Astrocyte of the cerebellum (primary cell): ENCODE measurements at places on chromosomes 2 and 18.

DNA sequence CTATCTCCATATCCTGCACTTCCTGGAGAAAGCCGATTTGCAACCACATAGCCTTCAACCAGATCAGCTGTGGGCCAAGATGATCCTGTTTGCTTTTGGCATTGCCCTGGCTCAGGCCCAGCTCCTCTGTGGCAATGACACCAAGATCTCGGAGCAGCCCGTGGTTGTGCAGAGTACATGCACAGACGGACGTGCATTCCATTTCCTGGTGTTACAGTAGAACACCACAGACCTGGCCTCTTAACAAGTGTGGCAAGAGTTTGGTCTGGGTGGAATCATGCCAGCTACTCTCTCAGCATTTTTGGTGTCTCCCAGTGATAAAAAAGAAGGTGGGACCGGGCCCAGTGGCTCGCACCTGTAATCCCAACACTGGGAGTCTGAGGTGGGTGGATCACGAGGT is 20.0 kb downstream of the MALT1 start:
- DNase-seq: peak; percentile 24

DNA sequence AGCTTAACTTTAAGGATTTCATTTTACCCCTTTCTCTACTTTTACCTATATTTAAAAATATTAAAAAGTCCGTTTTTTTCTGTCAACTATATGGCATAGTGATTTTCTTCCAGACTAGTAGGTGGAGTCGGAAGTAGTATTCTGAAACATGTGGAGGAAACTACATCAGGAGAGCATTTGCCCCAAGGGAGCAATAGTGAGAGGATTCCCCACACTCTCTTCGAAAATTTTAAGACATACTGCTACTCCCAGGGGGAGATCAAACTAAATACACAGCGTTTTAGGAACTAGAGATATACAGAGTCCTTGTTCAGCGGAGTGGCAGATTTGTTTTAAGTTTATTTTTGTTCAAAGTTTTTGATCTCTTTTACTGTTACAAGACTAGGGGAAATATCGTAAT is 40.6 kb downstream of the METAP1D start:
- DNase-seq: no peak

DNA sequence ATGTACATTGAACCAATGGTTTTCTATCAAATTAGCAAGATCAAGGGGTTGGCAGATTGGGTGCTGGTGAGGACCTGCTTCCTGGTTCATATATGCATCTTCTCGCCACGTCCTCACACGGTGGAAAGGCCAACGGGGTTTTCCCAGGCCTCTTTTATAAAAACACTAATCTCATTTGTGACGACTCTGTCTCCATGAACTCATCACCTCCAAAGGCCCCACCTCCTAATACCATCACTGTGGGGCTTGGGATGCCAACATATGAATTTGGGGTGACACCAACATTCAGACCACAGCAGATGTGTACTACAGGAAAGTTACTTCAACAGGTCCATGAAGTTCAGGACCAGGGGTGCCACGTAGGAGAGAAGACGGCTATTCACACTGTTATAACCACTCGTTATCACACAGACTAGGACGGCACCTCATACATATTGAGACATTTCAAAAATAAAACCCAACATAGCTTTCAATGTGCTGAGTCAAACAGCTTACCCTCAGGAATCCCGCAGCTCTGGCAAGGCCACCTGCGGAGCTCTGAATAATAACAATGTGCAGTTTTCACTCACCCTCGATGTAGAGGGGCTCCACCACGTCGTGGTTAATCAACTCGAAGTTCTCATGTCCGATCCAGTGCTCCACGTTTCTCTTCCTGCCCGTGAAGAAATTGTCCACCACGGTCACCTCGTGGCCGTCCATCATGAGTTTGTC is 49.3 kb downstream of the UXS1 start:
- no peak for DNase-seq

DNA sequence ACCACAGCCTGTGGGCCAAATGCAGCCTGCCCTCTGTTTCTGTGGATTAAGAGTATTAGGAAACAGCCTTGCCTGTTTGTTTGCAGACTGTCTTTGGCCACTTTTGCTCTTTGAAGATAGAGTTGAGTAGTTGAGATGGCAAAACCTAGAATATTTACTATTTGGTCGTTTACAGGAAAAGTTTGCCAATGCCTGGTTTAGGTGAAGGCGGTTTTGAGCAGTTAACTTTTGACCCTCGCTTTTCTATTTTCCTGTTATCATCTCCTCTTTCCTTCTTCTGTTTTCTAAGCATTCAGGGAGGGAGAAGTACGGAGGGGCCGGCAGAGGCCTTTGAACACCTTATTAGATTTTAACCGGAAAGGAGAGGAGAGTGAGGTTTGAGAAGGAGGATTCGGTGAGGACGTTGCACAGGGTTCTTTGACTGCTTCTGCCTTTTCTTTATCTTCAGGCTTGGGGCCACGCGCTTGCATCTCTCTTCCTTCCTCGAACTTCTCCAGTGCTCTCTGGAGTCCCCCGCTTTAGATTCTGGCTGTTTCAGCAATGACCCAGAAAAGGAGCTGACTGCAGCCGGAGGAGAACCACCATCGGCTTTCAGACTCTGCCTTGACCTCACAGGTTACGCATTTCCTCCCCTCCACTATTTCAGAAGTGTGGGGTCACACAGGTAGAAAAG is 39.2 kb downstream of the IL1R2 start:
- DNase-seq: no peak

DNA sequence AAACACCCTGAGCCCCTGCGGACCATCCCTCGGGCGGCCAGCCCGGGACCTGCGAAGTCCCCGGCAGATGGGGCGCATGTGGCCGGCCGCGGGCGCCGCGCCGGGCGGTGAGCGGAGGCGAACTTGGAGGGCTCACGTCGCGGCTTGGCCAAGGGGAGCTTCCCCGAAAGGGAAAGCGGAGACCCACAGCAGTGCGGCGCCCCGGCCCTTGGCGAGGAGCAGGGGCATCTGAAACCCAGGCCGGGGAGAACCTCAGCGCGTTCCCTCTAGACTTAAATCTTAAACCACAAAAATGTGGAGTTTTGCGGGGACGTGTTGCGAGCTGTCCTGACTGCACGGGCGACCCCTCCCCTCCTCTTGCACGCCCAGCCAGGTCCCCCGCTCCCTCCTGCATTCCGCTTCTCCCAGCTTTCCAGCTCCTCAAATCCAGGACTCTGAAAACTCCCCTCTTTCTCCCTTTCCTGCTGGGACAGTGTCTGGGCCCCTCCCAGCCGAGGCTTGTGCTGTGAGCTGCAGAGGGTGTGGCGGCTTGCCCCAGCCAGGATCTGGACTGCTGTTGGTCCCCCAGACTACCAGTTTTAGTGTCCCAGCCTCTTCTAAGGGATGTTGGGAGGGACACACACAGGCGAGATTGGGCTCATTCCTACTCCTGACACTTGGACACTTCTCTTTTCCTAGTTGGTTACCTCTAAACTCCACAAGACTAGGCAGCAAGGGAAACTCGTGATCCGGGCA is 1.3 kb downstream of the FMNL2 start:
- DNase-seq: no peak

- DNase-seq: no peak
Measured at GRCh38 chr2:63310614-63311013, 260.0 kb downstream of the OTX1 start.

GRCh38 chr2:188663301-188663700 is 310.9 kb upstream of the COL3A1 start:
- DNase-seq: no peak

GRCh38 chr2:224160917-224161316 is 121.8 kb upstream of the SERPINE2 start:
- no peak for DNase-seq

GRCh38 chr2:16507655-16508489 is 157.8 kb downstream of the CYRIA start:
- no peak for DNase-seq

GRCh38 chr2:27278010-27278409 is 2.8 kb downstream of the DNAJC5G start:
- no peak for DNase-seq

- DNase-seq: no peak
Measured at GRCh38 chr2:106095478-106096298, 98.4 kb downstream of the UXS1 start.

- DNase-seq: no peak
Measured at GRCh38 chr2:109689182-109689930, 75.2 kb downstream of the SOWAHC start.

DNA sequence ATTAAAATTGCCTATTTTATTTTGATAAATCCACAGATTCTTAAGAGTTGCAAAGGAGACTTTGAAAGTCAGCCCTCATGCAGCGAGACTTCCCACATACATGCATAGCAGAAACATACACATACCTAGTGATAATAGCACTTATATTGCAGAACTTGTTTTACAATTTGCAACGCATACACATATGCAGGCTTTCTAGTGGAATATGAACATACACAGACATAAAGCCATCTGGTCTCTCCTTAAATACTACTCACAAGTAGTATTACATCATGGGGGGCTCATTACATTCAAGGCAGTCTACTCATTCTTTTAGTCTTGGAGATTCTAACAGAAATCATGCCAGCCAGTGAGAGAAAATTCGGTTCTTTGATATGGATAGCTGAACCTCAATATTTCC is 295.1 kb upstream of the RND3 start:
- no peak for DNase-seq

DNA sequence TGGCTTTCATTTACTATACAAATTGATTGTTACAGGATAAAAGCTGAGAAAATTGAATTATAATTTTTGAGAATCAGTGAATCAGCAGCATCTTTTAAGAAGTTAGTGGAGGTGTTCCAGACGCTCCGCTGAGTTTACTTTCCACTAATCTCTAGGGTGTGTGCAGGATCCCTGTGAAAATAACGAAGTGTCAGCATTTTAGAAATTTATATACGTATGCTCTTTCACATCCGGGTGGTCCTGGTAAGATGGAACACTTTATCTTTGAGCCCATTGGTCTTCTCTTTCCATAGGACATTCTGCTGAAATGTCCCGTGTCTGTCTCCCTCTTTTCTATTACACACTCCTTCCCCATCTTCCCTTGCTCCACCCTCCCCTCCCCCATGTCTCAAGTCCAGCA is 268.6 kb upstream of the LRRTM1 start:
- no peak for DNase-seq

- DNase-seq: no peak
Measured at GRCh38 chr2:65175894-65176530, 46.1 kb upstream of the RAB1A start.

- no peak for DNase-seq
Measured at GRCh38 chr18:47747260-47747795, 183.1 kb downstream of the SMAD2 start.

GRCh38 chr2:73156539-73157124 is 43.9 kb upstream of the RAB11FIP5 start:
- DNase-seq: peak; percentile 31

DNA sequence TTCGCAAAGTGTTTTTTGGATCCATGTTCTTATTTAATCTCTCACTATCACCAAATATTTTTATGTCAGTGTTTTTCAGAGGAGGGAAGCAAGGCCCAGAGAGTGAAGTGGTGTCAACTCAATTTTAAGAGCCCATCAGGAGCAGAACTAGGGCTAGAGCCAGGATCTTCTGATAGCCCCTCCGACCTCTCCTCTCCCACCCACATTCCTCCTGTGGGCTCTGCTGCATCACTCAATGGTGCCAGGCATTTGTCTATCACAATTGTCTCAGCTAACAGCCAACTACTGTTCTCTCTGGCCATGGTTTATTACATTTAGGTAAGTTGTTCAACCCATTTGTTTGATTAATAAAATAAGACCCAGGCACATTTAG is 68.6 kb downstream of the MAPK4 start:
- DNase-seq: no peak

- no peak for DNase-seq
Measured at GRCh38 chr2:102983786-102984185, 222.0 kb downstream of the TMEM182 start.

GRCh38 chr18:68181956-68182355 is 533.0 kb downstream of the TMX3 start:
- no peak for DNase-seq

DNA sequence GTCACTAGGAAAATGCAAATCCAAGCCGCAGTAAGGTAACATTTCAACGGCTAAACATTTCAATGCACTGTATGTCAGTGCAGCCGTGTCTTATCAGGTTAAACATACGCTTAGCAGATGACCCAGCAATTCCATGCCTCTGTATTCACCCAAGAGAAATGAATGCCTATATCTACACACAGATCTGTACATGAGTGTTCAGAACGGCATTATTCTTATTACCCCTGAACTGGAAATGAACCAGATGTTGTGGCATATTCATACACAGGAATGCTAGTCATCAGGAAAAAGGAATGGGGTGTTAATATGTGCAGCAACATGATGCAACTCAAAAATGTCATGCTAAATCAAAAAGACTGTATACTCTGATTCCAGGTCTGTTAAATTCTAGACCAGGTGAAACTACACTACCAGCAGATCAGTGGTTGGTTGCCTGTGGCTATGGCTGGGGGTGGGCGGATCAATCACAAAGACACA is 80.4 kb upstream of the RPL31 start:
- DNase-seq: no peak
